Astrocyte of the hippocampus (primary cell): ENCODE measurements at places on chromosomes 2 and 18.
A peak's percentile ranks its signal among the peaks of the same experiment; 100 is the strongest.

DNA sequence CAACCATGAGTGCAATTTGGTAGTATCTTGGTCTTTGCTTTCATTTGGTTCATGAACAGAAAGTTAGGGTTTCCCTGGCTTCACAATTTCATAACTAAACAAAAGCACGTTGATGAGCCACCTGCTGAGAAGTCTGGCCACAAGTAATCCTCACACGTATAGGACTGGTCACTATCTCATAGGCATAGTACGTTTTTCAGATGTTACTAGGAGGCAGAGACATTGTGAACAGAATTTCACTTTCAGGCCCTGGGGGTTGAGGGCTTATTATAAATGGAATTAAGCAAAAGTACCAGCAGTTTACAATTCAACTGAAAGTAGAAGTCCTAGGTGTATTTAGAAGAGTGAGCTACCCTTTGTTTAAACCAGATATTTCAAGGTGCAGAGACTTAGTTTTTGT, 277.1 kb downstream of the ALPK2 start:
- no peak for DNase-seq

DNA sequence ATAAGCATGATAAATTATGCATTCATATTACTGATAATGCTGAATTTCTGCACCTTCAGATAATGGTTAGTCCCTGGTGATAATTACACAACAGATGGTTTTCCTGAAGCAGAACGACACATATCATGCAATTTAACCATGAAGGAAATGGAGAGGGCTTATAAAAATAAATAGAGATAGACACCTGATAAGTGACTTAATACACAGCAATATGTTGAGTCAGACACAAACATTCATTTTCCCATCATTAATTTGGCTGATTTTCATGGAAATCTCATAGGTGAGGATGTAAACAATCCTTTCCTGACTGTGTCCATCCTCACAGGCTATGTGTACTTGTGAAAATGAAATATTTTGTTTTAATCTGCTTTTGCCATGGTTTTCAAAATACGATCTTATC, 36.9 kb upstream of the DSEL start:
- DNase-seq: no peak

DNA sequence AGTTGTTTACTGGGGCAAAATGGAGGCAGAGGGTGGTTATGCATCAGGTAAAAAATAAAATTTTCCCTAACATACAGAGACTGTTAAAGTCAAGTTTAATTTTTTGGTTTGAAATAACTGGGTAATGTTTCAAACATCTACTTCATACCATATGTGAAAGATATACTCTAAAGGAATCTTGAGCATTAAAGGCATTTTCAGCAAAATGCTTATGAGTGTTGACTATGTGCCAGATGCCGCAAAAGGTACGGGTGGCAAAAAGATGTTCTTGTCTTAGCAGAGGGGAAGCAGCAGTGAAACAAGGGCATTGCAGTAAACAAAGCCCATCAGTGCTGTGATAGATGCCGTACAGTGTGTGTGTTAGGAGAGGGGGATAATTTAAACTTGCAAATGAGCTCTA, 263.1 kb upstream of the ID2 start:
- DNase-seq: no peak

- peak; percentile 10 for DNase-seq
These were observed 72.7 kb upstream of the LYPD6B start for GRCh38 chr2:148965623-148966437.

DNA sequence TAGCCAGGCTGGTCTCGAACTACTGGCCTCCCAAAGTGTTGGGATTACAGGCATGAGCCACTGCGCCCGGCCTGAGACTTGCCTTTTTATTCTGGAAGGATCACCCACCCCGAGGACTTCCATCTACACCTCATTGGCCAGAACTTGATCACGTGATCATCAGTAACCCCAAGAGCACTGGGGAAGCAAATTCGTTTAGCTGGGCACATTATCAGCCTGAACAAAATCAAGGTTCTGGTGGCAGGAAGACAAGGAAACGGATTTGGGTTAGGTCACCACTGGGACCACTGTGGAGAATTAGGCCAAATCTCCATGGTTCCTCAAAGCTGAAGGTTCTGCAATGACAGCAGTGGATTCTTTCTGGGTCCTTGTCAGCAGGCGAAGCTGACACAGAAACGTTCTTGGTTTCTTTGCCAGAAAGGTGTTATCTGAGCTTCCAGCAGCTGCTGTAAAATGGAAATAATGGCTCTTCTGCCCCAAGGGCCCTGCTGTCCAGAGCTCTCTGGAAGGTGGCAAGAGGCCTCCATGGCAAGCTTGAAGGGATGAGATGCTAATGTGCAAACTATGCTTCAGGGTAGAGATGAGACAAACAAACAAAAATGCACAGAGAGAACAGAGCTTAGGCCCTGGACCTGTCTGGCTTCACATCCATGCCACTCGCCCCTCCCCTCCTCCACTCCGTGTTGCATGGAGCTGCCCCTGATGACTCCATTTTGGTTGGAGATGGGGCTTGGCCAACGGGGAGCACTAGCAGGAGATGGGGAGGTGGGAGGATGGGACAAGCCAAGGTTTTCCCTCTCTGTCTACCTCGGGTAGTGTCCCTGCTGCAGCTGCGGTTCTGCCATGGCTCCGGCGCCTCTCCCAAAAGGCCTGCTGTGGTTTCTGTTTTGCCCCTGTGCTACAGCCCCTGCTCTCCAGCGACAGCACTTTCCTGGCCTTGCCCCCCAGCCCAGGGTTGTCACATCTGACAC, 28.4 kb downstream of the TMEM177 start:
- no peak for DNase-seq

DNA sequence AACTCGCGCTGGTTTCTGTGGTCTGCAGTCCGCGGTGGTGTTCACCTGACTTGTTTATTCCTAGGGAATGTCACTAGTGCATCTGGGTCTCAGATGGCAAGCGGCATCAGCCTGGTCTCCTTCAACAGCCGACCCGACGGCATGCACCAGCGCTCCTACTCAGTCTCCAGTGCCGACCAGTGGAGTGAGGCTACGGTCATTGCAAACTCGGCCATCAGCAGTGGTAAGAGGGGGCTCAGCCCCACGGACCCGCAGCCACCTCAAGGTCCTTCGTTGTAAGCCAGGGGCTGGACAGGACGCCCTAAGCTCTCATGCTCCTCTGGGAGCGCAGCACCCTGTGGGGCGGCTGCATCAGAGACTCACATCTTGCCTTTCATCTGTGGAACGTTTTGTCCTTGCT, 237.5 kb downstream of the GBX2 start:
- DNase-seq: no peak

DNA sequence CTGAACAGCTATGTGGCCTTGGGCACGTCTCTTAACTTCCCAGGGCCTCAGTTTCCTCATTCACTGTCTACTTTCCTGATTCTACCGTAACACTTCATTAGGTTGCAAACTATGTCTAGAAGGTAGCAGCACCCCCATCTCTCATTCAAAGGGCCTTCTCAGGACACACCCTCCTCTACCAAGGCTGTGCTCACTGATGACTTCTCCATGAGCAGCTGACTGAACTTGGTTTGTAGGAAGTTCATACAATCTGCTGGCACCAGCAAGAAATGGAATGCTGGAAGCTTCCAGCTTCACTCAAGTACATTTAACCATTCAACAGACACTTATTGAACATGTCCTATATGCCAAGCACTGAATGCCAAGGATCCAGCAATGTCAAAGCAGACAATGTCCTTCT, 250.8 kb upstream of the CTAGE1 start:
- DNase-seq: peak; percentile 42

DNA sequence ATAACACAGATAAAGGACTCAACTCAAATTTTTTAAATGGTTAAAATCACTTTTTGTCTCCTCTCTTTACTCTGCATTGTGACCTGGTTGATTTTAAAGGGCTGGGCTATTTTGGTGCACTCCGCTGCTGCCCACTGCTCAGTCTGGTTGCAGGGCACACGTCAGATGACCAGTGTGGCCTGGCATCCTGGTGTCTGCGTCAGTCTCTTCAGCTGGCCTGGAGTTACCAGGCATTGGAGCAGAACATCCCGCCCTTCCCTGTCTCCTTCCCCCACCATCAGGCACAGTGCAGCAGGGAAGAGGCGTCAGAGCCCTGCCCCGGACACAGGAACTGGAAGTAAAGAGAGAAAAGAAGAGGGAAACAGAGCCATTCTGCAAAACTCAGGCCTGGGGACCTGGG, 8.9 kb downstream of the C1QL2 start:
- no peak for DNase-seq

GRCh38 chr2:149651229-149651628, 63.7 kb upstream of the MMADHC start:
- DNase-seq: no peak

DNA sequence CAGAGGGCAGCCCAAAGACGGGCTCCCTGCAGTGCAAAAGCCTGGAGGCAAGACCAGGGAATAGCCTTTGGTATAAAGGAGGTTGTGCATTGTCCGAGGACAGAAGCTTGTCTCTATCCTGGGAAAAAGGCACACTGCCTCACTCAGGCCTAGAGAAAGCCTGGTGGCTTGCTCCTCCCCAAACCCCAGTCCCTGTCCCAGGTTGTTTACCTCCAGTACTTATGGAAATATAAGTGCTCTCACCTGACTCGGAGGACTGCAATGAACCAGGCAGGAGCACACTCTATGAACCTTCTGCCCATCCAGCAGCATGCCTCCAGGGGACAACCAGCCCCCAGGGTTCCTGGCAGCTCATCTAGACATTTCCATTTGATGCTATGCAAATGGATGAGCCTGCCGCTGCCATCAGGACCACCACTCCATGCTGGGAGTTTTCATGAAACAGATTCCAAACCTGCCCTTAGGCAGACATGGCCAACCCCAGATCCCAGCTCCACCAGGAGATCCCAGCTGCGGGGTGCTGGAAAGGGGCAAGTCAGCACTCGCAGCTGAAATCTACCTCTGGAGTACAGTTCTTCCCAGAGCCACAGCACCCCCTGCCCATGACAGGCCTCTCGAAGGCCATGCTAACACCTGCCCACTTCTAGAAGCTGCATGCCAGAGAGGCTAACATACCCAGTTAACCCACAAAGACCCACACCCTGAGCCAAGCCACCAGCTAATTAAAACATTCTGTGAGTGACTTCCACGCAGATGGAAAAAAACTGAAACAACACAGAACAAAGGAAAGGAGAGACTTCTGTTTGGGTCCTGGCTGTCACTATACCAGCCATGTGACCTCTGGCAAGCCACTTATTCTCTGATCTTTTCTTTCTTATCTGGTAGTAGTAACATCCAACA, 101.7 kb downstream of the TTC32 start:
- DNase-seq: peak; percentile 79

DNA sequence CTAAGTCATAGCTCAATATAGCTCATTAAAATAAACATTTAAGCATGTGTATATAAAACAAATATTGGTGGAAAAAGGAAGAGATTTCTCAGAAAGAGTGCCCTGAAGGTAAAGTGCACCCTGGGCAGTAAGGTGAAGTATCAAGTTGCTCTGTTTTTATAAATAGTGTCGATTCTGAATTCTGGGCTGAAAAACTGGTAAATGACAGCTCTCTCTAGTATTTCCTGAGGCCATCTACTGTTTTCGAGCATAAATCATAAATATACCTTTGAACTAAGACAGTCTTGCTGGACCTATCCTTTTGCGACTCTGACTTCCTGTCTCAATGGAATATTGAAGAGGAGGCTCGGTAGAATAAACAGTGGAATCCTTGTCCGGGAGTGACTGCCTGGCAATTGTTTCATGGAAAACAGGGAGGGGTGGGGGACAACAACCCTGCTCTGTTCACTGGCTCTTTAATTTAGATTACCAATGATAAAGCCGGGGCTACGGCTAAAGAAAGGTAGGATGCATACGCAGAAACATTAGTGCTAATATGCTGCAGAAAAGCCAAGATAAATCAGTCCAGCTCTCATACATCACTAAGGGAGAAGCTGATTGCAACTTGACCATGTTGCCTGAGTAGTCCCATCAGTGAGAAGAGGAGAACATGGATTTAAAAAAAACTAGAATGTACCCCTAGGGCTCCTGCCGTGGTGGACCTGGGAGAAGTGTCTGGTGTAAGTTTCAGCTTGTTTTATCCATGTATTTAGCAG, 124.1 kb downstream of the RAPGEF4 start:
- DNase-seq: no peak

DNA sequence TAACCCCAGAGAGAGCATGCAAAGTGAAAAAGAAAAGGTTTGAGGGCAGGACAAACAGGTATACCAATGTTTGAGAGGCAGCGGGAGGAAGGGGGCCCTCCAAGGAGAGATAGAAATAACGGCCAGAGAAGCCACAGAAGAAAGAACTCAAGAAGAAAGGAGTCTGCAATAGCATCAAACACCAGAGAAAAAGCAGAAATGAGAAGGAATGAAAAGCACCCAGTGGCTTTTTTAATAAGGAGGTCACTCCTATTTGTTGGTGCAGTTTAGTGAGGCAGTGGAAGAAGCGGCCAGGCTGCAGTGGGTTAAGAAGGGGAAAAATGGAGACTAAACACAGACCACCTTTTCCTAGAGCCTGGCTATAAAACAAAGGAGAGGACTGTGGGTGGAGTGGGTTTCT, 177.2 kb downstream of the THADA start:
- no peak for DNase-seq

DNA sequence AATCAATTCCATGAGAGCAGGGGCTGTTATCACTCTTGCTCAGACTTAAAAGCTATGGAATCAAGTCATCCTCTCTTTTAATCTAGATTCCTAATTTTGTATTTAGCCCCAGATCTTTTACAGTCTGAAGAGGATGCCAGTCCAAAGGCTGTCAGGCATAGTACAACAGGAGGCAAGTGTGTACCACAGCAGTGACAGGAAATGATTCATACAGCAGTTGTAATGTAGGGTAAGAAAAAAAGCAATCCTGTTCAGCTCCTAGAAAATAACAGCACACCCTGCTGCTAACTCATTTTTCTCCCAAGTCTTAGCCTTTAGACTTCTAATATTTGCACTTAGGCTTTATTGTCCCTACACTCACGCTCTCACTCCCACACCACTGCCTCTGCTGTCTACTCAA, 127.8 kb upstream of the SYT4 start:
- peak; percentile 27 for DNase-seq

GRCh38 chr2:106143495-106144215, 50.4 kb downstream of the UXS1 start:
- DNase-seq: no peak

DNA sequence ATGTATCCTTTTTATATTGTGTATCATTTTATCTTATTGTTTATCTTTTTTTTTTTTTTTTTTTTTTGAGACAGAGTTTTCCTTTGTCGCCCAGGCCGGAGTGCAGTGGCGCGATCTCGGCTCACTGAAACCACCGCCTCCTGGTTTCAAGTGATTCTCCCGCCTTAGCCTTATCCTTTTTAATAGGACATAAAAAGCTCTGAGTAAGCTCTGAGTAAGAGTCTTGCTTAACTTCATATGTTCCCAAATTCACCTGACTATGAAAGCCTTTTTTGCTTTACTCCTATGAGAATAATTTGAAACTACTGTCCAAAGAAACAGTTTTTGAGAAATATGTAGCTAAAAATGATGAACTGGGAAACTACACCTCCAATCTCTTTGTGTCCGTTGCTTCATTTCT, 525.5 kb downstream of the IRS1 start:
- no peak for DNase-seq

DNA sequence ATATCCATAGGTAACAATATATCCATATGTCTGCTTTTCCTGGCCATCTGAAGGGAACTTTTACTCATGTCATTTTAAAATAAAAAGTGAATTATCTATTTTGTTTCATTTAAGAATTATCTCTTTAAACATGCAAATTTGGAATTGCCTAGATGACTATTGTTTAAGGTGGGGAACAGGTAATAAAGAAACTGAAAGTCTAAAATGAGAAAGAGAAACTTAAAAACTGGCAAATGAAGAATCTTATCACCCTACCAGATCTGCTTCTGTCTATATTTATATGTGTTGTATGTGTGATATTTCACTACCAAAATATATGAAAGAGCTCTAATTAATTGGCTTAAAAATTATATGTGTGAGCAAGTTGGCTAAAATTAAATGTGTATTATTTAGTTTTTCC, 243.2 kb upstream of the KCNH7 start:
- no peak for DNase-seq
